ENCODE measurements at places on chromosomes 11 and 22.
A peak's percentile ranks its signal among the peaks of the same experiment; 100 is the strongest.

- DNase-seq: no peak
Observed at GRCh38 chr11:108985236-108985944, 320.5 kb downstream of the DDX10 start.

DNA sequence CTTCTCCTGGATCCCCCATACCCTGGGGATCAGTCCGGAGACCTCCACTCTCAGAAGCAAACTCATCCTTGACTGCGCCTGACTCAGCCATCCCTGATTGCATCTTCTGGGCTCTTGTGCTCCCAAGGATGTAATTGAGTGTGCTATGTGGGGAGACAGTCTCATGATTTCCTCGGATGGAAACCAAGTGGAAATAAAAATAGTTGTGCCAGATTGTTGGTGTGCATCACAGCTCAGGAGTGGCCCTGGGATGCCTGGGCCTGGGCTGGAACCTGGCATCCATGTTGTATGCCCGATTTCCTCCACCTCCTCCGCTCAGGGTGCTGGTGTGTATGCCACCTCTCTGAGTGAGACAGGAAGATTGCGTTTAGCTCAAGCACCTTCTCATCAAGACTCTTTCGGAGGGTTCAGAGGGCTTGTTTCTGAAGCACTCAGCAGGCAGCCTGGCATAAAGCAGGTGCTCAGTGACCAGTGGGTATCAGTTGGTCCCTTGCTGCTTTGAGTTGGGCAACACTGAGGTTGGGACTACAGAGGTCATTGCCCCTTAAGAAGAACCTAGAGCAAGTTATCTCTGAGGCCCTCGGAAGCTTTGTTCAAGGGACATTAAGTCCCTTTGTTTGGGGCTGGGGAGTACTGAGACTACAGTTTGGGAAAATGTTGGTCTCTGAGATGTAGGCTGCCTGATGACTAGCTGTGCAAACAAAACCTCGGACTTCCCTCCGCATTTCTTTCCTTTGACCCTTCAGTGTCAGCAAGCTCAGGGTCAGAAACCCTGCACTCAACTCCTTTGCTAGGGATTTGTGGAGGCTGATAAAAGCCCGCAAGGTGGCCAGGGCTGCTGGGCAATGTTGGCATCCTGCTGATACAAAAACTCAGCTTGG lies 24.8 kb upstream of the MICAL2 start:
- no peak for DNase-seq

- no peak for DNase-seq
Observed at GRCh38 chr22:49289822-49290679, 537.6 kb downstream of the BRD1 start.

GRCh38 chr22:30996462-30996861 lies 27.4 kb downstream of the TUG1 start:
- DNase-seq: no peak

GRCh38 chr11:69316956-69317355 lies 23.0 kb downstream of the MYEOV start:
- no peak for DNase-seq

DNA sequence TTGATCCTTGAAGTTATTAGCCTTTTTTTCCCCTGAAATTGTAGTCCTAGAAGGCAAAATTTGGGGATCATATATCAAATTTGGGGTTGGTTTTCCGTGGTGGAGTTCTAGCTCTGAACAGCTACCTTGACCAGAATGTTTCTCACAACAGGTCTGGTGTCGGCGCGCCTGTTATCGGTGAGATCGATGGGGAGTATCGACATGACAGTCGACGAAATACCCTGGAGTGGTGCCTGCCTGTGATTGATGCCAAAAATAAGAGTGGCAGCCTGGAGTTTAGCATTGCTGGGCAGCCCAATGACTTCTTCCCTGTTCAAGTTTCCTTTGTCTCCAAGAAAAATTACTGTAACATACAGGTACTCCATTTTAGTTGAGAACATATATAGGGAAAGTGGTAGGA lies 9.9 kb upstream of the PHLDB1 start:
- DNase-seq: no peak

- no peak for DNase-seq
Observed at GRCh38 chr22:47062126-47062525, 299.7 kb downstream of the TBC1D22A start.

DNA sequence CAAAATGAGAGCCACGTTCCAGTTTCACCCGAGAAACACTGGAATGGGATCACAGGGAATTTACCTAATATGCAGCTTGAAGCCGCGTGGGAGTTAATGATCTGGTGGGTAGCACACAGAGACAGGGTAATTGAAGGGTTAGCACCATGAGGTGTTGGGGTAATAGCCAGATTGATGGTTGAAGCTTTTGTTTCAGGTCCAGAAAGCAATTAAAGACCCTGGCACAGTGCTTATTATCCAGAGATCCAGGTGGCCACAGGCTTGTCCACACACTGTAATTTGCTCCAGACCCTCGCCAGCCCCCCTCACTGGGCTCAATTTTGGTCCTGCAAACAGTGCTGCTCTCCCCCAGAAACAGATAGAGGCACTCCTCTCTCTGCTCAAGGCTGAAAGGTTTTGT lies 282.5 kb upstream of the ISX start:
- no peak for DNase-seq

GRCh38 chr11:65606876-65607613 lies 7.0 kb downstream of the MAP3K11 start:
- peak; percentile 98 for DNase-seq

DNA sequence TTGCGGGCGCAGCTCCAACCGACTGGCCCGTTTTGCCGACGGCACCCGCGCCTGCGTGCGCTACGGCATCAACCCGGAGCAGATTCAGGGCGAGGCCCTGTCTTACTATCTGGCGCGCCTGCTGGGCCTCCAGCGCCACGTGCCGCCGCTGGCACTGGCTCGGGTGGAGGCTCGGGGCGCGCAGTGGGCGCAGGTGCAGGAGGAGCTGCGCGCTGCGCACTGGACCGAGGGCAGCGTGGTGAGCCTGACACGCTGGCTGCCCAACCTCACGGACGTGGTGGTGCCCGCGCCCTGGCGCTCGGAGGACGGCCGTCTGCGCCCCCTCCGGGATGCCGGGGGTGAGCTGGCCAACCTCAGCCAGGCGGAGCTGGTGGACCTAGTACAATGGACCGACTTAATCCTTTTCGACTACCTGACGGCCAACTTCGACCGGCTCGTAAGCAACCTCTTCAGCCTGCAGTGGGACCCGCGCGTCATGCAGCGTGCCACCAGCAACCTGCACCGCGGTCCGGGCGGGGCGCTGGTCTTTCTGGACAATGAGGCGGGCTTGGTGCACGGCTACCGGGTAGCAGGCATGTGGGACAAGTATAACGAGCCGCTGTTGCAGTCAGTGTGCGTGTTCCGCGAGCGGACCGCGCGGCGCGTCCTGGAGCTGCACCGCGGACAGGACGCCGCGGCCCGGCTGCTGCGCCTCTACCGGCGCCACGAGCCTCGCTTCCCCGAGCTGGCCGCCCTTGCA lies 1.0 kb downstream of the FJX1 start:
- DNase-seq: peak; percentile 48

Data from umbilical cord (tissue), 2 donors.